ENCODE measurements at places on chromosomes 13 and 19. TPM values are rescaled to one million over a fixed set of nuclear protein-coding genes. Genes with fewer than 3 reads are reported as not detected.
A peak's percentile ranks its signal among the peaks of the same experiment; 100 is the strongest.

- no peak for DNase-seq
- H3K27me3 ChIP-seq, result peaks cover 18% of the 10 kb centered on the region
- H3K36me3 ChIP-seq, result no peaks in the 10 kb centered on the region
- H3K27ac ChIP-seq, result no peak overlapping the region
- no peaks in the 10 kb centered on the region for H3K4me1 ChIP-seq
Measured at GRCh38 chr19:29371251-29372090, 154.3 kb upstream of the VSTM2B start.

GRCh38 chr19:38736036-38736412 is 8.2 kb downstream of the CAPN12 start:
- no peak overlapping the region for H3K4me3 ChIP-seq
- H3K27ac ChIP-seq, result no peak overlapping the region
- H3K36me3 ChIP-seq, result peaks cover 11% of the 10 kb centered on the region
- H3K4me1 ChIP-seq, result peaks cover 3% of the 10 kb centered on the region
- no peak for DNase-seq
- H3K27me3 ChIP-seq, result peaks cover 13% of the 10 kb centered on the region

Gene PSG7
- total RNA-seq, result not detected

DNA sequence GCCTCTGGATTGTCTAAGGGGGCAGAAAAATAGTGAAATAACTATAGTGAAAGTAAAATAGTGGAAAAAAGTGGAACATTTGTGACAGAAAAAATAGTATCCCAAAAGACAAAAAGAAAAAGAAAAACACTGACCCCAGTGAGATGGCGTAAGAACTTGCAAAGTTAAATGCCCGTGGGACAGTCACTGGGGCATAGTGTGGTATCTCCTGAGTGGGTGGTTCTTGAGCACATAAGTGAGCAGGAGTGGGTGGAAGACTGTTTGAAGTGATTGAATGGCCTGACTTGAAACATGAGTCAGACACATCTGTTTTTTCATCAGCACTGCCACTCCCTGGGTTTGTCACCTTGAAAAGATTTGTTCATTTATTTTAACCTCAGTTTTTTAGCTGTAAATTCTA is 2.5 kb downstream of the ZNF430 start:
- peaks cover 30% of the 10 kb centered on the region for H3K36me3 ChIP-seq
- DNase-seq, result no peak
- no peaks in the 10 kb centered on the region for H3K27me3 ChIP-seq
- peak overlapping the region; percentile 9 for H3K4me3 ChIP-seq

DNA sequence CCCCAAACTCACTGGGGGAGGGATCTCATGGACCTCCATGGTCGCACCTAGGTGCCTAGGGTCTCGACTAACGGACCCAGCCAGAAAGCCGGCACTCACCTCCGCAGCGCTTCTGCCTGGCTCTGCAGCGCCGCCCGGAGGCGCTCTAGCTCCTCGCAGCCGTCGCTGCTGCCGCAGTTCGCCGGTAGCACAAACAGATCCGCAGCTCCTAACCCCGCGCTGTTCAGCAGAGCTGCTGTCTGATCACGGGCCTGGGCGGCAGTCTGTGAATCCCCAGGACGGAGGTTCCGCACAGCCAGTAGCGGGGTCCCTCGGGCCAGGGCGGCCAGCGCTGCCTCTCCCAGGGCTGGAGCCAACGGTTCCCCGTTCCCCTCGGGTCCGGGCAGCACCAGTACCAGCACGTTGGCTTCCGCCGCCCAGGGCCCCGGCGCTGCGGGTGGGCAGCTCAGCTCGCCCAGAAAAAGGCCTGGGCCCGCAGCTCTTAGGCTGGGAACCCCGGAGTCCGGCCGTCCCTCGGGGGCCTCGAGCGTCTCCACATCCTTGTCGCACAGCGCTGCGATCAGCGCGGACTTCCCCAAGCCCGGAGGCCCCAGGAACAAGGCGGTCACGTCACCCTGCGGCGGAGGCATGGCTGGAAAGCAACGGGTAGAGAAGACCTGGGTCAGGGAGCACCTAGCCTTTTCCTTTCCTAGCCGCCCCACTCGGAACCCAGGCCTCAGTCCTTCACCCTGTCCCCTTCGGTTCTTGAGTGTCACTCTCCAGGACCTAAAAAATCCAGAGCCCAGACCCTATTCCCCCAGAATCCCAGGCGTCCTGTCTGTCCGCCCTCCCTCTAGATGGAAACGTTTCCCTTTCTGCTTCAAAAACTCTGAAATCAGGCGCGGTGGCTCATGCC is 977 bp downstream of the IRGQ start:
- H3K27ac ChIP-seq, result peak overlapping the region; percentile 100
- peak; percentile 42 for DNase-seq
- H3K4me3 ChIP-seq, result peak overlapping the region; percentile 100
- no peaks in the 10 kb centered on the region for H3K27me3 ChIP-seq
- peaks cover 26% of the 10 kb centered on the region for H3K4me1 ChIP-seq

DNA sequence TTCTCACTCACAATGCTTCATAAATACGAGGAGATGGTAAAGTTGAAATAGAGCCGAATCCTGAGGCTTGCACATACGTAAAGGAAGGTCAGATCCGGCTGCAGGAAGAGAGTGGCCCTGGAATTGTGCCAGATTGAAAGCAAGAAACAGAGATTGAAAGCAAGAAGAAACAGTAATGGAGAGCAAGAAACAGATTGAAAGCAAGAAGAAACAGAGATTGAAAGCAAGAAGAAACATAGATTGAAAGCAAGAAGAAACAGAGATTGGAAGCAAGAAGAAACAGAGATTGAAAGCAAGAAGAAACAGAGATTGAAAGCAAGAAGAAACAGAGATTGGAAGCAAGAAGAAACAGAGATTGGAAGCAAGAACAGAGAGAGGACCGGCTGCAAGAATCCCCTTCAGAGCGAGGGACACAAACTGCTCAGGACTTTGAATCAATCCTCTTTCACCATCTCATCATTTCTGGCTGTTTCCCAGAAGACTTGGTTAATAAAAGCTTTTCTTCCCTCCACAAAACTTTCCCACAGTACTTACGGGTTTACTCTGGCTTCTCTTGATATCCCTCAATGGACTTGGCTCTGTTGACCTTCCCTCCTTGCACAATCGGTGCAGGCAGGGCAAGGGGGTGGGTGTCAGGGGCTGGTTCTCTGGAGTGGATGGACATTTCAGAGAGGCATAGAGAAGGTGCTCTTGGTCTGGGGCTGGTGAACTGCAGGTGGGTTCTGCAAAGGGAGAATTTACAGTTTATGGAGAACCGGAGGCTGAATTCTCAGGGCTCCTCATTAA is 25.5 kb downstream of the OR7A5 start:
- H3K27ac ChIP-seq, result no peak overlapping the region
- no peak overlapping the region for H3K4me3 ChIP-seq
- peaks cover 1% of the 10 kb centered on the region for H3K36me3 ChIP-seq

DNA sequence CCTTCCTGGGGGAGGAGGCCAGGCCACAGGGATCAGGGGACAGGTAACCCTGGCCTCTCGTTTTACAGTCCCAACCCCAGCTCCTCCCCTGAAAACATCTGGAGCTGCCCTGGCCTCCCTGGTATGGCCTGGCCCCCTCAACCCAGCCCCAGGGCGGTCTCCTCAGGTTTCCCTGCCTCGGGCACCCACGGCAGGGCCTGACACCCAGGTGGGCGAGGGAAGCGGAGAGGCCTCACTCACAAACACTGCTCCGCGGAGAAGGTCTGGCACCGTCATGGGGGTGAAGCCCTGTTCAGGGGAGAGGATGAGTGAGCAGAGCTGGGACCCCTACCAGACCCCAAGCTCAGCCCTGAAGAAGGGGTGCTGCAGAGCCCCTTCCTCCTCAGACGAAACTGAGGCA is 6.5 kb upstream of the CCER2 start:
- H3K36me3 ChIP-seq, result peaks cover 10% of the 10 kb centered on the region
- no peak overlapping the region for H3K4me3 ChIP-seq
- H3K27me3 ChIP-seq, result no peaks in the 10 kb centered on the region

DNA sequence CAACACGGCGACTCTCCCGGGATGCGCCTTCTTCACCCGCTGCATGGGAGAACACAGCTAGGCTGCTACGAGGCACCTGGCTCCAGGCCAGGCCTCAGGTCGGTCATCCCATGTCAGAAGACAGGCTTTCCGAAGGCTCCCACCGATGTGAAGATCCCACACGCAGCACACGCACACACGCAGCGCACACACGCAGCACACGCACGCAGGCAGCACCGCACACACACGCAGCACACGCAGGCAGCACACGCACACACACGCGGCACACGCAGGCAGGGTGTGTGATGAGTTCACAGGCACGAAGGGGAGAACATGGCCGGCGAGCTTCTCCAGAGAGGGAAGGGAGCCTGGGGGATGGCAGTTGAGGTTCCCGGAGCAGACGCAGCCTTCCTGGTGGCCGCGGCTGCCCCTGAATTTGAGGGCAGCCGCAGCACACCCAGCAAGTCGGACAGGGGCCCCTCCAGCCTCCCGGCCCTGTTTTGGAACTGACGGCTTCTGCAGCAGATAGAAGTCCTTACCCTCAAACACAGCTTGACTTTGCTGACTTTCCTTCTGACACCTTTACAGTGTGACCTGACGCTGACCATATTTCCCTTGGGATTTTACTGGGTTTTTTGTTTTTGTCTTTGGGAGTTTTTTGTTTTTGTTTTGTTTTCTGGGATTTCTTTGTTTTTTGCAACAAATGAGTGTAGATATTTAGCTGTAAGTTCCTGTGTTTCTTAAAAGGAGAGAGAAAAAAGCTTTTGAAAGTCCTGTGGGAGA is 55.9 kb downstream of the RASA3 start:
- no peak for DNase-seq
- peak overlapping the region; percentile 22 for H3K27ac ChIP-seq
- H3K36me3 ChIP-seq, result peaks cover 2% of the 10 kb centered on the region
- H3K27me3 ChIP-seq, result no peaks in the 10 kb centered on the region
- H3K4me3 ChIP-seq, result no peak overlapping the region

GRCh38 chr19:38977445-38978325 is 2.1 kb upstream of the FBXO17 start:
- H3K27ac ChIP-seq, result no peak overlapping the region
- no peak for DNase-seq
- H3K4me3 ChIP-seq, result no peak overlapping the region
- H3K4me1 ChIP-seq, result peaks cover 22% of the 10 kb centered on the region
- H3K36me3 ChIP-seq, result no peaks in the 10 kb centered on the region
- no peaks in the 10 kb centered on the region for H3K27me3 ChIP-seq

DNA sequence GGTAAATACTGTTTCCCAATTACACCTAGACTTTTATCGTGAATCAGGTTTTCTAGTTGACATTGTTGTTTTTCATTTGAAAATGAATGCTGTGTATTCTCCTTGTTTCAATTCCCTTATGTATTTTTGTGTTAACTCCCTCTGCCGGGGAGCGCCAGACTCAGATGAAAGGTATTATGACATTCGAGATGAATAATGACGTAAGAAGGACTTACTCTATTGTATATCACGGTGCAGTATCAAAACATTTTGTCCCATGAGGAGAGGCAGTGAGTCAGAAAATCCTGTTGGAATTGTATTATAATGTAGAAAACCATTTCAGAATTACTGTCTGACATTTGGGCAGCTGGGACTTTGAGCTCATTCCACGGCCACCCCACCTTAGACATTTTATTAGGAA is 61.6 kb downstream of the LRCH1 start:
- peaks cover 24% of the 10 kb centered on the region for H3K4me1 ChIP-seq
- H3K27ac ChIP-seq, result no peak overlapping the region
- H3K27me3 ChIP-seq, result no peaks in the 10 kb centered on the region
- DNase-seq, result no peak
- no peaks in the 10 kb centered on the region for H3K36me3 ChIP-seq

DNA sequence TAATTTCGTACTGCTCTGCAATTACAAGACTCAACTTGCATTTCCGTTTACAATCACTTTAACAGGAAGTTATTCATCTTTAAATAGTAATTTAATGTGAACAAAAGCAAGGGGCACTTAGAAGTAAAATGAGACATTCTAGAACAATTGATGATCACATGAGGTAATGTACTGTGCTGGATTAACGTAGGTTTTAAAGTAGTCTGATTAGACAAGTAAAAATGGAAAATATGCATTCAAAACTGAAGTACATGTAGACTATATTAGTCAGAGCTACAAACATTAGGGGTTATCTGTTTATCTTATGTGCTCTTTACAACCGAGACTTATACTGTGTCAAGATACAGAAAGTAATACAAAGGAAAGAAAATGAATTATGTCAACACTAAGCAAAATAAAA is 1528.0 kb downstream of the SLITRK5 start:
- H3K4me3 ChIP-seq, result no peak overlapping the region
- no peak overlapping the region for H3K27ac ChIP-seq
- peaks cover 10% of the 10 kb centered on the region for H3K4me1 ChIP-seq
- no peaks in the 10 kb centered on the region for H3K36me3 ChIP-seq
- DNase-seq, result no peak

Gene CACNG6
- total RNA-seq, result 7.6 TPM

GRCh38 chr19:19549804-19550464 is 11.9 kb downstream of the CILP2 start:
- H3K4me3 ChIP-seq, result no peak overlapping the region
- H3K27me3 ChIP-seq, result peaks cover 4% of the 10 kb centered on the region
- H3K27ac ChIP-seq, result no peak overlapping the region
- H3K36me3 ChIP-seq, result no peaks in the 10 kb centered on the region
- no peak for DNase-seq

DNA sequence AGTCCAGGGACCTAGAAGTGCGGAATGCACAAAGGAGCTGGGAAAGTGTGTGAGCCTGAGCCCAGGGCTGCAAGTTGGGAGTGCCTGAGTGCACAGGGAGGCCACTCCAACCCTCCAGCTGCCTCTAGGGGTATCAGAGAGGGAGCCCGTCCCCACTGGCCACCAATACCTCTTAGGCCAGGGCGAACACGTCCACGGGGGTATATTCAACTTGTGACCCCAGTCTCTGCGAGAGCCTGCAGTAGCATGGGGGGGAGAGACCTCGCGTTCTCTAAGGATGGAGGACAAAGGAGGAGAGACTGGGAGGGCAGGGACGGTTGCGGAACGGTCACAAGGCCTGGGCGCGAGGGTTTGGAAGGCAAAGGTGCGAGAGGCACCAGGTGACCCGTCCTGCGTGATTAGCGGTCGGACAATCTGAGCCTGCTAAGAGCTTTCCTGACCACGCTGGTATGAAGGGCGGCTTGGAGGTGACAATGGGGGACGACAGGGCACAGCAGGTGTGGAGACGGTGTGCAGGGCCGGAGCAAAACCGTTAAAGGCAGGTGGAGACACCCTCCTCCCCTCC is 676 bp downstream of the CD320 start:
- peaks cover 17% of the 10 kb centered on the region for H3K4me1 ChIP-seq
- peak; percentile 9 for DNase-seq
- peak overlapping the region; percentile 97 for H3K27ac ChIP-seq
- H3K36me3 ChIP-seq, result peaks cover 5% of the 10 kb centered on the region
- no peaks in the 10 kb centered on the region for H3K27me3 ChIP-seq

GRCh38 chr13:86269511-86269910 is 470.3 kb upstream of the SLITRK6 start:
- peaks cover 2% of the 10 kb centered on the region for H3K36me3 ChIP-seq
- no peak overlapping the region for H3K4me3 ChIP-seq
- no peak overlapping the region for H3K27ac ChIP-seq
- DNase-seq, result no peak
- no peaks in the 10 kb centered on the region for H3K4me1 ChIP-seq

DNA sequence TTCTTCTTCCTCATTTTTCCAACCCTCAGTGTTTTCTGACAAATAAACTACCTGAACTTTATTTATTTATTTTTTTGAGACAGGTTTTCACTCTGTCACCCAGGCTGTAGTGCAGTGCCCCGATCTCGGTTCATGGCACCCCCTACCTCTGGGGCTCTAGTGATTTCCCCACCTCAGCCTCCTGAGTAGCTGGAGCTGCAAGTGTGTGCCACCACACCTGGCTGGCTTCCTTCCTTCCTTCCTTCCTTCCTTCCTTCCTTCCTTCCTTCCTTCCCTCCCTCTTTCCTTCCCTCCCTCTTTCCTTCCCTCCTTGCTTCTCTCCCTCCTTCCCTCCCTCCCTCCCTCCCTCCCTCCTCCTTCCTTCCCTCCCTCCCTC is 32.3 kb downstream of the KCTD4 start:
- no peak overlapping the region for H3K4me3 ChIP-seq
- no peak overlapping the region for H3K27ac ChIP-seq
- H3K36me3 ChIP-seq, result peaks cover 15% of the 10 kb centered on the region
- no peaks in the 10 kb centered on the region for H3K27me3 ChIP-seq
